ENCODE measurements at places on chromosomes 12 and 14. TPM values are rescaled to one million over a fixed set of nuclear protein-coding genes. Genes with fewer than 3 reads are reported as not detected.

- DNase-seq: peak; percentile 77
Measured at GRCh38 chr14:69543341-69544115, 31.1 kb downstream of the CCDC177 start.

DNA sequence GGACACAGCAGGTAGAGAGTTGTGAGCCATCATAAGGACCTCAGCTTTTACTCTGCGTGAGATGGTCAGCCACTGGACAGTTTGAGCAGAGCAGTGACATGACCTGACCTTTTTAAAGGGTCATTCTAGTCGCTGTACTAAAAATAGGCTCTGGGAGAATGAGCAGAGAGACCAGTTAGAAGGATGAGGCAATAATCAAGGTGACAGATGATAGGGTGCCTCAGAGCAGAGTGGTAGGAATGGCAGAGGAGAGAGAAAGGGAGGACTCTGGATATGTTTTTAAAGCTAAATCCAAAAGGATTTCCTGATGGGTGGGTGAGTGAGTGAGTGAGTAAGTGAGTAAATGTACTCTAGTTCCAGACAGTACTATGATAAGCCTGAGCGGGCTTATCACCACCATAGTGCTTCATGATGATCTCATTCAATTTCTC is 83.6 kb upstream of the ARHGAP5 start:
- no peak for DNase-seq

GRCh38 chr14:43786066-43786762 is 720.9 kb downstream of the FSCB start:
- DNase-seq: no peak

- DNase-seq: no peak
Measured at GRCh38 chr12:129052373-129052772, 199.1 kb downstream of the GLT1D1 start.

DNA sequence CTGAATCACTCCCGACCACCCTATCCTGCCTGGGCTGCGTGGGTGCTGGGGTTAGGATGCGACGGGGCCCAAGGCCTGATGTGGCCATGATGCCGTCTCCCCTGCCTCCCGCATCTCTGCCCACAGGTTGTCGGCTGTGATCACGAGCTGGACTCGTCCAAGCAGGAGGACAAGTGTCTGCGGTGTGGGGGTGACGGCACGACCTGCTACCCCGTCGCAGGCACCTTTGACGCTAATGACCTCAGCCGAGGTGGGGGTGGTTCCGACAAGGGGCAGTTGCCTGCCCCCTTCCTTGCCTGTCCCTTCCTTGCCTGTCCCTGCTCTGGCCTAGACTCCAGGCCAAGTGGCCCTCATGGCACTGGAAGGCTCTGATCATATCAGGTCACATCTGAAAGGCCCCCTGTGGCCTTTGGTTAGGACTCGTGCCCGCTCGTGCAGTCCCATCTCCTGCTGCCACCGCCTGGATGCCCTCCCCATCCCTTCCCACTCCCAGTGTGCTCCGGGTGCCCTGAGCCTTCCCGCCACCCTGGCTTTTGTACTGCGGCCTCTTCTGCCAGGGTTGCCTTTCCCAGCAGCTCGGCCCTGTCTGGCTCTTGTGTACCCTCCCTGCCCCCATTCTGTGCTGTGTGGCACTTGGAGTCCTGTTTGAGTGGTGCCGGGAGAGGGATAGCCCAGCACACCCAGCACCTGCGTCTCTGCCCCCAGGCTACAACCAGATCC is 13.6 kb downstream of the PAPLN start:
- no peak for DNase-seq

DNA sequence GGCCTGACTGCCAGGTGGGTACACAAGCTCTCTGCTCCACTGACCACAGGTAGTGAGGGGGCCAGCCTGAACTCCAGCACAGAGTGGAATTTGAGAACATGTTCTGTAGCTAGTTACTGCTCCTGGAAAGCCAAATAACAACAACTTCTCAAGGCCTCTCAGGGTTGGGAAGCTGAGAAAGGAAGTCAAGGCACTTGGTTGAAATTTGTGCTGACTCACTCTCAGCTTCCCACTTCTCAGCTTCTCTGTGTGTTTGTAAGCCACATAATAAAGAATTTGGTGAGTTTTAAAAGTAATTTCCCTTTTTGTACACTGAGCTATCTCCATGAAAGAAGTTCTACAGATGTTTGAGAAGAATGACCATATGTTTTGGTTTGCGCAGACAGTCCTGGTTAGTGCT is 234.9 kb downstream of the KTN1 start:
- DNase-seq: no peak

DNA sequence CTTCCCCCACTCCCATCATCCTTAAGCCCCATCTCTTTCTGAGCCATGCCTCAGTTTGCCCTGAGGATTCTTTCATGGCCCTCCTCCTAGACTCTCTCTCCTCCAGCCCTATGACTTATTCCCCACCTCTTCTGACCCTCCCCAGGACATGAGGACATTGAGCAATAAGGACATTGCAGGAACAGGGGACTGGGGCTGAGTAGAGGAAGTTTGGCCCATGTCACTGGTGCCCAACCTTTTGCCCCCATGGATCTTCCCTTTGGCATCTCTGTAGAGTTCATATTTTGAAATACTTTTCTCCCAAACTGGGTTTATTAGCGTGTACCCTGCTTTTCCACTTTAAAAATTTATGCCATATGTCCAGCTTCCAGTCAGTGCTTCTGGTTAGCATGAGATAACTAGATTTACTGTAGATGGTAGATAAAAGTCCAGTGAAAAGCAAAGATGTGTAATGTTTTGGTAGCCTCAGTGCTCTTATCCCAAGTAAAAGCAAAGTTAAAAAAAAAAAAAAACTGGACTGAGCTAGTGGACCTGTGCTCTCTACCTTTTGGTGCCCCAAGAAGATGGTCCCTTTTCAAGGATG is 6.1 kb upstream of the LRP1-AS start:
- DNase-seq: no peak

DNA sequence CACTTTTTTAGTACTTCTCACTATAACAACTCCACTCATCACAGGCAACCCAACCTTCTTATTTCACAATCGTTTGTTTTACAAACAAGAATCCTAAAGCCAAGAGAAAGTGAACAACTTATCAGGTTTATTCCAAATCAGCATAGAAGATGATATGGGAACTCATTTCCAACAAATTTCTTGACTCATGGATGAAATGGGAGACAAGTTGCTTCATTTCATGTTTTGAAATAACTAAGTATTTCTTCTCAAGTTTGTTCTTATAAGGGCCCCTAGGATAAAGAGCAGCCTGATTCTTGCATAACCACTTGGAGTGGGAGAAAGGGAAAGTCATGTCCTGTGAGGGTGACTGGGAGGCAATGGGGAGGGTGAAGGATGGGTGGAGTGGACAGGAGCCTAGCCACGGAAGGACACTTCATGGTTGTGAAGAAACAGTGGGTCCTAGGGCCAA is 168.3 kb downstream of the DUSP6 start:
- DNase-seq: no peak

GRCh38 chr14:34707722-34708121 is 6.7 kb downstream of the CFL2 start:
- DNase-seq: no peak

DNA sequence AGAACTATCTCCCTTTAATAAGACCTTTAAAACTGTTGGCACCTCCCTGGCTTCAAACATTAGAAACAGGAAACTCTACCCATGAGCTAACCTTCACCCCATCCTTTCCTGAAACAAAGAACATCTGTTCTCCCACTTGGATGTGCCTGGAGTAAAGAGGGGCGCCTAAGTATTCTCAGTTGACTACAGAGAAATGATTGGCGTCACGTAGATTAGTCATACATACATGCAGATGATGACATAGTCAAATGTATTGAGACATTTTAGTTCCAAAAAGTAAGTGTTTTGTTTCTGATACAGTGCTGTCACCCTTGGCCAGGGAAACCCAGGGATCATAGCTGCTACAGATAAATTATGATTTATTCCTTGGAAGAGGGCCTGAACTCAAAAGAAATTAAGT is 260.0 kb upstream of the PLEKHG7 start:
- DNase-seq: no peak

GRCh38 chr12:123532808-123533649 is 490 bp downstream of the RILPL1 start:
- DNase-seq: no peak

- DNase-seq: no peak
Measured at GRCh38 chr12:67026487-67027246, 242.5 kb upstream of the CAND1 start.

DNA sequence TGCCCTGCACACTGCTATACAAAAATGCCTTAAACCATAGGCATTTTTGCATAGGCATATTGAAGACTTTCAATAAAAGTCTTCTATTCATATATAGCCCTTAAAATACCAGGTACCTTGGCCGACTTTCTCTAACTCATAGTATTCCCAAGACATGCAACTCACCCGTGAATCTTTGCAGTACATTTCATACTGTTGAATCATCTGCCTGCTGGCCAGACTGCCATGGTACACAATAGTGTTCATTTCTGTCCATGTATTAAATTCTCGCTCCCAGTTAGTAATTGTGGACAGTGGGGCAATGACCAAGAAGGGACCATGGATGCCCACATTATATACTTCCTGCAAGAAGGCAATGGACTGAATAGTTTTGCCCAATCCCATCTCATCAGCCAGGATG is 24.3 kb upstream of the SUPT16H start:
- no peak for DNase-seq

- no peak for DNase-seq
Measured at GRCh38 chr14:52935833-52936232, 15.0 kb downstream of the FERMT2 start.

DNA sequence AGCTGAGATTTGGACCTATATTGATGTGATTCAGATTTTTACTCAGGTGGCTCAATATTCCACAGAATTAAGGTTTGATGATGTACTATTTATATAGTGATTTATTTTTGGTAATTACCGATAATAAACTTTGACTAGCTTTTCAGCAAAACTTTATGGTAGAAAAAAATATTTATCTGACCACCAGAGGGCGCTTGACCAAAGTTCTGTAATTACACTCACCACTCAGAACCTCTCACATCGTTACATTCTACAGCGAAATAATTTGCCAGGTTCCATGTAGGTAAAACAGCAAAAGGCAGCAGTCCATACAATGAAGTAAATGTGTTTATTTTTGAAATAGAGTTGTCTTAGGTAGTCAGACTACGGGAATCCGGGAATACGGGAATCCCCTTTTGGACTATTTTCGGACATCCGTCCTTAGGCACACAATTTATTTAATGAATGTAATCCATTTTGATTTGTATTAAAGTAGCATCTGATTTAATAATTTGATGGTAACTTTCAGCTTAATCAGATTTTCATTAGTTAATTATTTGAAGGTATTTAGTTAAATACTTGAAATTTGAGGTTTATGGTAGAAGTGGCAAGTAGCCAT is 143.0 kb upstream of the DDHD1 start:
- no peak for DNase-seq

DNA sequence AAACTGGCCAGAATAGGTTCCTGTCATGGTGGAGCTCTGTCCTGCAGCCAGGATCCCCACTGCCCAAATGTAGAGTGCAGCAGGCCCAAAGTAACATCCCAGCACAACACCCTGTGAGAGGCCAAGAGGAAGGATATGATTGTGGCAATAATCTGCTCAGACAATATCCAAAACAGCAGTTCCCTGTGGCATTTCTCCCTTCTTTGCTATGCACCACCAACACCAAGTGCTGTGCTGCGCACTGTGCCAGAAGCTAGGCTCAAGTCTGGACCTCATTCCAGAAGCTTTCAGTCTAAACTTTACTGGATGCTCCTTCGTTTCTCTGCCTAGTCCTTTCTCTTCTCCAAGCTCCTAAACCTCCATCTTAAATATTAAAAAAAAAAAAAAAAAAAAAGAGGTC is 33.4 kb downstream of the SLC11A2 start:
- DNase-seq: no peak

The DGKA gene
- 81.9 TPM for total RNA-seq

The NDUFA12 gene
- 53.3 TPM for total RNA-seq

The INHBC gene
- total RNA-seq: not detected

The SIX1 gene
- not detected for total RNA-seq

The ZDHHC22 gene
- not detected for total RNA-seq

The MYL2 gene
- total RNA-seq: not detected

The KRT83 gene
- not detected for total RNA-seq
